ENCODE measurements at places on chromosomes 5 and 9.

- DNase-seq, result no peak
Measured at GRCh38 chr5:101717721-101718120, 578.4 kb downstream of the SLCO4C1 start.

DNA sequence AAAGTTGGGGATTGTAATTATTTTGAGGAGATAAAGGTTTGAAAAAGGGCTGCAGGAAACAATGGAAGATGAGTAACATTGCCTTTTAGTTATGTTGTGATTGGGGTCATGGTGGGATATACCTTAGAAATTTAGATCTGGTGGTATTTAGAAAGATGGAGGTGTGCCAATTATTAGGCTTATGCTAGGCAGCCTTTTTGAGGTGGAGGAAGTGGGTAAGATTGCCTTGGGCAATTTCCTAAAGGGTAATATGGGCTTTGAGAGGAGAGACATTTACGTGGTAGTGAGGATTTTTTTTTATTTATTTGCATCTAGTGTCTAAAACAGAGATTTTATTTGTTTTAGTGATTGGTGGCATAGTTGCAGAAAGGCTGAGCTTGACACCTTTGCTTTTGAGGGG is 10.5 kb downstream of the HSPA4 start:
- DNase-seq, result no peak

DNA sequence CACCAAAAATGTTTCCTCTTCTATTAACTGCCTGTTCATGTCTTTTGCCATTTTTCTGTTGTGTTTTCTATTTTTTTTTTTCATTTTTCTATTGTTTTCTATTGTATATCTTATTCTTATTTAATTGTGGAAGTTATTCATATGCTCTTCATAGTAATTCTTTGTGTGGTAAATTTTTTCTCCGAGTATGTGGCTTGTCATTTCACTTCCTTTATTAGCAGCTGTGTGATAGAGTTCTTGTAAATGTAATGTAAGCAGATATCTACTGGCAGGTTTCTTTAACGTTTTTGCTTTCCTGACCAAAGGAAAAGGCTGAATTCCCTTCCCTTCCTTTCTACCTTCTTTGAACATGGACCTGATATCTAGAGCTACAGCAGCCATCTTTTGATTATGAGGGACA is 5.8 kb upstream of the PLPP1 start:
- no peak for DNase-seq

GRCh38 chr5:108681079-108681921 is 66.4 kb upstream of the FER start:
- DNase-seq, result peak; percentile 58

- DNase-seq, result no peak
Measured at GRCh38 chr5:174094857-174095606, 49.5 kb downstream of the NSG2 start.

- no peak for DNase-seq
Measured at GRCh38 chr5:118518720-118519119, 469.6 kb downstream of the DTWD2 start.

DNA sequence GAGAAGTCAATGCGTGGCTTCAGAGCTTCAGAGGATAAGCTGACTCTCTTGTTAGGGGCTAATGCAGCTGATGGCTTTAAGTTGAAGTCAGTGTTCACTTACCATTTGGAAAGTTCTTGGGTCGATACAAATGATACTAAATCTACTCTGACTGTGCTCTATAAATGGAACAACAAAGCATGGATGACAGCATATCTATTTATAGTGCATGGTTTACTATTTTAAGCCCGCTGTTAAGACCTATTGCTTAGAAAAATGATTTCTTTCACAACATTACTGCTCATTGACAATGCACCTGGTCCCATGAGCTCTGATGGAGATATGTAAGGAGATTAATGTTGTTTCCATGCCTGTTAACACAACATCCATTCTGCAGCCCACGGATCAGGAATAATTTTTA is 435.7 kb downstream of the MAT2B start:
- no peak for DNase-seq

DNA sequence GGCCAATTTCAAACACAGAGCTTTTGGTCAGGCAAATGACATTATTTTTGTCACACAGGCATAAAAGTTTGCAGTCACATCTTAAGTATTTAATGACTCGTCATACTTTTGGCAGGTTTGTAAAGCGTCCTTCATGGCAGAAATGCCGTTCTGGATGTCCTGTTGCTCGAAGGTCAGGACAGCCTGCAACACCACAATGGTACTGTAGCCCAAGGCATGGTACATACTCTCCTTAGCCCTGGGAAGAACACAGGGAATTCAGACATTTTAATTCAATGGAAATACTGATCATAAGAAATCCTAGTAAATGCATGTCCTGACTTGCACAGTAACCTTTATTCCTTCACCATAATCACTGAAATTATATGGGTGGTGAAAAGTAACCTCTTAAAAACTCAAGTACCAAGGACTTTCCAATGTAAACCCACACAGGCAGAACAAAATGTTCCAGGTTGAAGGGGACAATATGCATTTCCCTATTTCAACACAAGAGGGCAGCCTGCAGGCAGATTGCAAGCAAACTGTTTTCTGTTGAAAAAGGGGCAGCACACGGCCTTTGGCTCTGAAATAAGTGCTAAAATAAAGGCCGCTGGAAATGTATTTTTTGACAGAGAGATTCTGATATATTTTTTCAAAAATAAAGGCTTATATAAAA is 95.7 kb downstream of the TTC39B start:
- DNase-seq, result peak; percentile 38

DNA sequence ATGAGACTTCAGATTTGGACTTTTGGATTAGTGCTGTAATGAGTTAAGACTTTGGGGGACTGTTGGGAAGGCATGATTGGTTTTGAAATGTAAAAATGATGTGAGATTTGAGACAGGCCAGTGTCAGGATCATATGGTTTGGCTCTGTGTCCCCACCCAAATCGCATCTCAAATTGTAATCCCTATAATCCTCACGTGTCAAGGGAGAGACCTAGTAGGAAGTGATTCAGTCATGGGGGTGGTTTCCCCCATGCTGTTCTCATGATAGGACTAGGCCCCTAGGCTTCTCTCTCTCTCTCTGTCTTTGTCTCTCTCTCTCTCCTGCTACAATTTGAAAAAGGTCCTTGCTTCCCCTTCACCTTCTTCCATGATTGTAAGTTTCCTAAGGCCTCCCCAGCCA is 473.3 kb upstream of the CD180 start:
- no peak for DNase-seq

GRCh38 chr9:134629586-134630392 is 11.8 kb upstream of the COL5A1 start:
- DNase-seq, result no peak

GRCh38 chr9:3868012-3868411 is 342.2 kb upstream of the RFX3 start:
- DNase-seq, result no peak

GRCh38 chr9:134230092-134230941 is 66.0 kb upstream of the RNU6ATAC start:
- no peak for DNase-seq

DNA sequence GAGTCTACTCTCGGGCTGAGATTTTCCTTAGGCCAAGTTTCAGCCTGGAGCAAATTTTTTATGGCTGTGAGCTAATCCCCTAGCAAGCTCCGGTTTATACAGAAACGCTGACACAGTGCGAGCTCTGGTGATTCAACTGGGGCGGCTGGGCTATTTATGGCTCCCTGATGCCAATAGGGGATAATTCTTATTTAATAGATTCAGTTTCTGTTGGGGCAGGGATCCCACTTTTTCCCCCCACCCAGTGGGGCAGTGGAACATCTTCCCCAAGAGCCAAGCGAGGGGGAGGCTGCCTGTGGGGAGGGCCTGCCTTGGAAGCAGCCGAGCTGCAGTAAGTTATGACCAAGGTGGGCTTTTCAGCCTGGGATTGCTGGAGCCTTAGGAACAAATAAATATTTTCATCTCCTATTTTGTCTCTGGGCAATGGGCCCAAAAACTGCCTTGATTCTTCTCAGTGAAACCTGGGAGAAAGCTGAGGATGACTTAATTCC is 129.1 kb downstream of the MACROH2A1 start:
- DNase-seq, result peak; percentile 76

GRCh38 chr5:38999037-38999436 is 75.2 kb downstream of the RICTOR start:
- no peak for DNase-seq

DNA sequence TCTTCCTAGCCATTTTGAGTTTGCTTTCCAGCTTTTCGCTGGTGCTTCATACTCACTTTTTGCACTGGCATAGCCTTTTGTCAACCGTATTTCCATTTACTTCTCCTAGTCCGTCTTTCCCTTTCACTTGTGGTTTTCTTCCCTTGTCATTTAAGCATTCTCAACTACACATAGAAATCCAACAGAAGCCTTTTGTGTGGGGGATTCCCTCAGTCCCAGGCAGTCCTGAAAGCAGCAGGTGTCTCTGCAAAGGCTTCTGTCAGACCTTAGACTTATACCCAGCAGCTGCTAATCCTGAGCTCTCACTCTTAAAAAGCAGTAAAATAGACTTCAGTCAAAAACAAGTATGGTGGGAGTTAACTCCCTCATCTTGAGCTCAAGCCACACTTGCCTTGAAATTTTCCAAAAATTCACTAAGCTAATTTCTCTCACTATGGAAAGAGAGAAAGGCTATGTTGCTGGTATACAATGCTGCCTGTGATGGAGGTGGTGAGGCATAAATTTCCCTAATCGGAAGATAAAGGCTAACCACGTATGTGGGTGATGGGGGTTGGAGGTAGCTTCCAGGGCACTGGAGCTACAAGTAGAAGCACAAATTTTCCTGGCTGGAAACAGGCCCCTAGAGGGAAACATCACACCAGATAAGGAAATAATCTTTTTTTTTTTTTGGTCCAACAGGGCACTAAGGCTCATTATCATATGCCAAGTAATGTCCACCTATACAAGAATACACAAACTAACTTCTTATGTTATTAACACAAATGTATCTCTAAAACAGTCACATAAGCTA is 34.8 kb upstream of the IFNK start:
- DNase-seq, result no peak

DNA sequence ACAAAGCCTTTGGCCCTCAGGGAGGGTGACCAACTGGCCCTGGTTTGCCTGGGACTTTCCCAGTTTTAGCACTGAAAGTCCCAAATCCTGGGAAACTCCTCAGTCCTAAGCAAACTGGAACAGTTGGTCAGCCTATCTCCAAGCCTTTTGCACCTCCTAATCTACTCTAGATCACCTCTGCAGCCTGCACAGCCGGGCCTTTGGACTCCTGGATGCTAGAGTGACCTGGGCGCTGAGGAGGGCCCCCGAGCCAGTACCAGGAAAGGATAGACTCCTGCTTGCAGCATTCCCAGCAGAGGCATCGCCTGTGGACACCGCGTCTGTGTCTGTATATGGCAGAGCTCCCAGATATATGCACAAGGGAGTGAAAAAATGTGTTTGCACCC is 15.1 kb downstream of the IRF1 start:
- DNase-seq, result no peak

DNA sequence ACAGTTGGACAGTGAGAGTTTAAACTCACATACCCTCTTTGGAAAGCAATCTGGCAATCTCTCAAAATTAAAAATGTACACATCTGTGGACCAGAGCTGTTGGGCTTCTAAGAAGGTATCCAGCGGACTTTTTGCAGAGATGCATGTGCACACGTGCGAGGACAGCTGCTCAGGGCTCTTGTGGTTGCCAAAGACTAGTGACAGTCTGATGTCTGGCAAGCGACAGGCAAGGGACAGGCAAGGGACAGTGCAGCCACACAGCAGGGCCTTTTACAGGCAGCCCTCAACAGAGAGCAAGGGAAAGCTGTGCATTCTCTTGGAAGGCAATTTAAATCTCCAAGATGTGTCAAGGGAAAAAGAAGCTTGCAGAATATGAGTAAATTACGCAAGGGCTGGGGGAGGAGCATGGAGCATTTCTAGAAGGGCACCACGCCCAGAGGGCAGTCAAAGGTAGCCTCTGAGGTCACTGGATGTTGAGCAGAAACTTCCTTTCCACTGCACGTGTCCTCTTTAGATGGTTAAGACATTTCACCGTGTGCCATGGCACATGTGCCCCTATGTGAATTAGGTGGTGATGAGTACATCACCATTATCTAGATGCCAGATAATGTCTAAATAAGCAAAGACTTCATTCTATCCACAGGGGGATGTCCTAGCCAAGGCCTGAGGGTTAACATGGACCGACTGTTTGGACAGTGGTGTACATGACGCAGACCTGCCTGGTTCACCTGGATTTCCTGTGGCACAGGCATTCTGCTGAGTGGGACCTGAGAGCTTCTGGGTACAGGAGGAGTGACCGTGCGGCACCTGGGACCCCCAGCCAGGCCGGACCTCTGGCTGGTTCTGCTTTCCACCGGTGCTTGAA is 9.1 kb downstream of the GFPT2 start:
- DNase-seq, result no peak

- DNase-seq, result peak; percentile 10
Measured at GRCh38 chr5:148469501-148469935, 85.8 kb downstream of the FBXO38 start.

DNA sequence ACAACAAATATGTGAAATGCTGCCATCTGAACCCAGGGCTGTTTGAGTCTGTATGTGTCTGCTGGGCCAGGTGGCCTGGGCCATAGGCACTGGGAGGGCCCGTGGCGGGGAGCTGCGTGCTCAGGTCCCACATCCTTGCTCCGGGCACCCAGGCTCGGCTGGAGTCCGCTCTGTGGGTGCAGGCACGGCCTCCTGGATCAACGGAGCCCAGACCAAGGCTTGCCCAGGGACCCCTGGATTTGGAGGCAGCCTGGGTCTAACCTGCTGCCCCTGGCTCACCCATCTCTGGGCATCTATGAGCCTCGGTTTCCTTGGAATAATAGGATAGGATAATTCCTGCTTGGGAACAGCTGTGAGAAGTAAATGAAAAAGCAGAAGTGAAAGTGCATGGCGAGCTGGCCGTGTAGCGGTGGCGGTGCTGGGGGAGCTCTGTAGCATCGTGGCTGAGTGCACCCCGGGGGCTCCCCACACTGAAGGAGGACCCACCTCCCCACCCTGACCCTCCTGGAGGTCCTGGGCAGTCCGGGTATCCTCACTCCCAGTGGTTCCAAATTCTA is 1.2 kb downstream of the CDHR2 start:
- DNase-seq, result no peak

- peak; percentile 53 for DNase-seq
Measured at GRCh38 chr5:149205625-149206523, 64.6 kb downstream of the ABLIM3 start.

GRCh38 chr5:20615888-20616563 is 628.0 kb upstream of the CDH18 start:
- no peak for DNase-seq

- DNase-seq, result no peak
Measured at GRCh38 chr5:159050316-159051143, 49.2 kb downstream of the EBF1 start.

GRCh38 chr9:97711223-97711626 is 14.1 kb upstream of the XPA start:
- no peak for DNase-seq

- DNase-seq, result peak; percentile 93
Measured at GRCh38 chr9:128552153-128552743, at the start of gene SPTAN1. Gene SPTAN1, plus strand, starts transcription at chr9:128552587. Its CDS starts 14,154 bp downstream, at chr9:128566741.

GRCh38 chr9:133233681-133234432 is 24.8 kb upstream of the OBP2B start:
- no peak for DNase-seq

- DNase-seq, result no peak
Measured at GRCh38 chr5:5288201-5288600, 134.3 kb upstream of the ICE1 start.

GRCh38 chr9:110874963-110875674 is 163.2 kb downstream of the LPAR1 start:
- DNase-seq, result no peak

- DNase-seq, result no peak
Measured at GRCh38 chr5:128154943-128155342, 71.4 kb downstream of the SLC12A2 start.

Measured in hepatic stellate cell (primary cell).